ENCODE measurements at places on chromosomes 3 and 15.

DNA sequence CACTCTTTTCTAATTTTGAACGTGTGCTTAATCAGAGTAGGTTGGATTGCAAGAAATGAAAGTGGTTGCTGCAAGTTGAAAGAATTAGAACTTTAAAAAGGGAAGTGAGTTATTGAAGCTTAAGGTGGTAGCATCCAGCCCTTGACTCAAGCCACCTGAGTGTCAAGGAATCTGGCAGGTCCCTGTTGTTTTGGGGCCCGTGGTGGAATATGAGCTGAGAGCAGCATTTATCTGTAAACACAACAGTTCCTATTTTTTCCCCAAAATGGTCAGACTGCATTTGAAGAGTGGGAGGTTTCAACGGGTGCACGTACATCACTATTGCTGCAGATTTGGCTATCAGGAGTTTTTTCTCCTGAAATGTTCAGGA is 1.7 kb downstream of the ITPR1 start:
- DNase-seq, result no peak

GRCh38 chr3:143628971-143629370 is 219.3 kb downstream of the SLC9A9 start:
- peak; percentile 60 for DNase-seq

DNA sequence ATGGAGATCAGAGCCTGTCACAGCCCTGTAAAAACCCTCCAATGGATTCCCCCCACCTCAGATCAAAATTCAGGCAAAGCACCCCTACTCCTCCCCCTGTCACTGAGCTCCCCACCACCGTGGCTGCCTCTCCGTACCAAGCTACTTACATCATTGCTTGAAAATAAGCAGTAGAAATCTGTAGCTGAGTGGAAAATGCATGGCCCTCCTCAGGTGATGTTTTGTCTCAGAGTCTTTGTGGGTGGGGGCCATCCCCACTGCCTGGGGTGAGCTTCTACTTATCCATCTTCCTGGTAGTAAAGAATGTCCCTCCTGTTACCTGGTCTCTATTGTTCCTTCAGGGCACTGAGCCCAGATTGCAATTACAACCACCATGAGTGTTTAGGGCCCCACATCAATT is 34.5 kb downstream of the SLCO2A1 start:
- DNase-seq, result no peak

GRCh38 chr3:68088216-68088615 is 433.8 kb upstream of the SUCLG2 start:
- DNase-seq, result no peak

GRCh38 chr3:116270056-116270455 is 175.2 kb downstream of the LSAMP start:
- DNase-seq, result no peak

- no peak for DNase-seq
Observed at GRCh38 chr3:46276497-46277099, 34.3 kb downstream of the CCR3 start.

- peak; percentile 89 for DNase-seq
Observed at GRCh38 chr15:85622221-85622831, 172.4 kb downstream of the KLHL25 start.

DNA sequence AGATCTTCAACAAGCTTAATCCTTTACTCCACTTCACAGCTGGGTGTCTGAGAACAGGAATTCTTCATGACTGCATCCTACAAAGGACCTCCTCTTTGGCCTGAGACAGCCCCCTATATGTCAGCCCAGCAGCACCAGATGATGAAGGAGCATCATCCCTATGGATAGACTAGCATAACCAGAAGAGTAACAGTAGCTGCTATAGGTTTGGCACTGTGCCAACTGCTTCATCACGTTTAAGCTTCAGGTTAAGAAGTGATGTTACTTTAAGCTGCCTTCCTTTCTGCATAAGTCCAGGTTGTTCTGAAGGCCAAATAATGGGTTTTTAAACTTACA is 50.6 kb downstream of the CMSS1 start:
- no peak for DNase-seq

- DNase-seq, result no peak
Observed at GRCh38 chr15:99467338-99467720, 98.5 kb upstream of the MEF2A start.

DNA sequence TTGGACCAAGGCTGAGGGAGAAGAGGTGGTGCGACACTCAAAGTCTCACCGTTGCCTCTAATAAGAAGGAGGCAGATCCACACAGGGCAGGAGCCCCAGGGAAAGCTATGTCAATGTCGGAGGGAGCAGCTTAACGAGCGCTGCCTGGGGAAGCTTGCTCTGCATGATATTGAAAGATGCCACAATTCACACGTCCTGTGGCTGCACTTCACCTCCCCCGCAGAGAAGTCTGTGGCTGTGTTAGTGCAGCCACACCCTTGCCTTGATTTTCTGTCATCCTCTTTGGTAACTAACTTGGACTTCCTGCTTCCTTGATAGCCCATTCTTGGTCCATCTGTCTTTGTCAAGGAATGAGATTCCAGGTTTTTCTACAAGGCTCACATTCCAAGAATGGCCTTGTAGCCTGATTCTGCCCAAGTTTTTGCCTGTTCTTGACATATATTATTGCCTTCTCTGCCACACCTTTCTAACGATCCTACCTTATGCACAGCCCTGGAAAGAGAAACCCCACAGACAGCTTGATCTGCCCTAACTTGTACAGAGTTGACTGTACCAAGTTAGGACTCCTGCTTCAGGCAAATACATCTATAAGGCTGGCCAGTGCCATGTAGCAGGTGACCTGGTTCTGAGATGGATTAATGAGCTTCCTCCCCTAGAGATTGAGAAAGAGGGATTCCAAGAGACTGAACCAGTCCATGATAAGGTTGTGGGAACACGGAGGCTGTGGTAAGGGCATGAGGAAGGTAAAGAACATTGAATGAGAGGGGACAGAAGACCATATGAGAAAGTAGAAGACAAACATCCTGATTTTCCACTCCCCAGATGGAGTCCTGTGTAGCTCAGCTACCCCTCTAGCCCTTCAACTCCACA is 153.0 kb upstream of the WNT5A start:
- DNase-seq, result no peak

DNA sequence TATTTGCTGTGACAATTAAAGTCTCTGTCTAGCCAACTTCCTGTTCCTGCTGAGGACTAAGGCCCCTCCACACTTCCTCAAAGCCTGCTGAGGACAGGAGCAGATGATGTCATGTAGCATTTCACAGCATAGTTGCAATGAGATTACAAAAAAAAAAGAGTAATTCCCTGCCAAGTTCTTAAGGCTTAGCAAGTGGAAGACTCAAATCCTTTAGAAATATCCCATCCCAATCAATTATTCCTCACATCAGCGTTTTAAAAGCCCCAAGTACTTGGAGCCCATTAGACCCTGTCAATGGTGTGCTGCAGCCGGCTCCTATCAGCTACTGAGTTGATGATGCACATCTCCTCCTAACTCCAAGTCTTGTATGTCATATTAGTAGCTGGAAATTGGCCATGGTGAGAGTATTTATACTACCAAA is 51.7 kb downstream of the TRANK1 start:
- peak; percentile 36 for DNase-seq

DNA sequence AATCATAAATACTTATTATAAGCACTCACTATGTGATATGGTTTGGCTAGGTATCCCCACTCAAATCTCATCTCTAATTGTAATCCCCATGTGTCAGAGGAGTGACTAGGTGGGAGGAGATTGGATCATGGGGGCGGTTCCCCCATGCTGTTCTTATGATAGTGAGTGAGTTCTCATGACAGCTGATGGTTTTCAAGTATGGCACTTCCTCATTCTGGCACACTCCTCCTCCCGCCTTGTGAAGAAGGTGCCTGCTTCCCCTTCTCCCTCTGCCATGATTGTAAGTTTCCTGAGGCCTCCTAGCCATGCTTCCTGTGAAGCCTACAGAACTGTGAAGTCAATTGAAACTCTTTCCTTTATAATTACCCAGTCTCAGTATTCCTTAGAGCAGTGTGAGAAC is 53.3 kb upstream of the CHMP2B start:
- no peak for DNase-seq

DNA sequence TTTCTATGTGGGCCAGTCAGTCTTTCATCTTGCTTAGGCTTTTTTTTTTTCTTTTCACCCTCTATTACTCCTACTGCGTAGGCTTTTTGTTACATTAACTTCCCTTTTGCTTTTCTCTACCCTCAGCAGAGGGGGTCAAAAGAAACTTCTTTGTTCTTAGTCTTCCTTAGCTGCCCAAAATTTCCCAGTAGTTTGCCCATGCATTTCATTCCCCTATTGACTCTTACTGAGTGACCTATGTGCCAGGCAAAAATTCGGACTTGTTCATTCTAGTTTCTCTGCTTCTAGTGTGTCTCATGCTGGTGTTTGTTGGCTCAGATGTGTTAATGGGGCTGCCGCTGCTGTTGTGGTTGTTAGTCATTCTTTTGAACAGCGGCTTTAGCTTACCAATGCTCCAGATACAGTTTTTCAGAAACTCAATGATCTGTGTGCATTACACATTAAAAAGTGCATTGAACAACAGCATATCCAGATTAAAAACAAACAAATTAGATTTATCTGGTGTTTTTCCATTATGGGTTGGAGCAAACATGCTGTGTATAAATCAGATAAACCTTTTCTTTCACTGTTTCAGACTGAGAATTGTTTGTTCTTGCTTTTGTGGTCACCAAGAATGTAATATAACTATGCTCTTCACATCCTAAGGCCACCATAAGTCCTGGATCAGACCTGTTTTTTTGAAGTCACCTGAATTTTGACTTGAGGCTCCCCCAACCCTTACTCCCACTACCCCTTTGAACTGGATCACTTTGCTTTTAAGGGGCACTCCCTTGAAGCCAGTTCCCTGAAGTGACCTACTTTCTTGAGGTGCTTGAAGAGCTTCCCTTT is 43.1 kb downstream of the PDE8A start:
- peak; percentile 74 for DNase-seq

DNA sequence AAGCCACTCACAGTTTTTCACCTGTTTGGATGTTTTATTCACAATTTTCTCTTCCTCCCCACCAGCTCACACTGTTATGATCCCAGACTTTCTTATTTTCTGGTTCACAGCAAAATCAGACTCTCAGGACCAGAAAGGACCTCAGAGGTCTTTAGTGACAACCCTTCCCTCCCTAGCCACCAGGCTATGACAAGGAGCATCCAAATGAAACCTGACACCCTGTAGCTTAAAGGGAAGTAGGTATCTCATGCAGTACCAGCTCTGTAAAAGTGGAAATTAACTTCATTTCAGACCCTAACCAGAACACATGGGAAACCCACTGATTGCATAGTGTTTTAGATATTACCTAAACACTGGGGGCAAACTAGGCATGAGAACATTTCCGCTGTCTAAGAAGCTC is 45.3 kb downstream of the ATP13A5 start:
- DNase-seq, result no peak

- DNase-seq, result no peak
Observed at GRCh38 chr3:109346099-109346498, 8.8 kb upstream of the DPPA4 start.

DNA sequence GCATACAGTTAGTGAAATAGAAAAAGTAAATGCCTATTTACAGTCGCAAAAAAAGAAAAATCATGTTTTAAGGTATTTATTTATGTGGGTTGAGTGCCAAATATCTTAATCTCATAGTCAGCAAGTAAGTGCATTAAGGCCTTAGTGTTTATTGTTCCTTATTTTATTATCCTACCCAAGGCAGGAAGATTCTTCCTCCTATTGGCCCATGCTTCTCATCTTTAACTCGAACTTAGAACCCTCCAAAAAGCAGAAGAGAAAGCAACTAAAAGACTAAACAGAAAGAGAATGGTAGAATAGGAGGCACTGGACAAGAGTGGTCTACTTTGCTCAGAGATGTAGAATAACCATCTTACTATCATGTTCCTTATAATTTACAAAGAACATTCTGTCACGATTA is 7.5 kb downstream of the RFX7 start:
- DNase-seq, result no peak

DNA sequence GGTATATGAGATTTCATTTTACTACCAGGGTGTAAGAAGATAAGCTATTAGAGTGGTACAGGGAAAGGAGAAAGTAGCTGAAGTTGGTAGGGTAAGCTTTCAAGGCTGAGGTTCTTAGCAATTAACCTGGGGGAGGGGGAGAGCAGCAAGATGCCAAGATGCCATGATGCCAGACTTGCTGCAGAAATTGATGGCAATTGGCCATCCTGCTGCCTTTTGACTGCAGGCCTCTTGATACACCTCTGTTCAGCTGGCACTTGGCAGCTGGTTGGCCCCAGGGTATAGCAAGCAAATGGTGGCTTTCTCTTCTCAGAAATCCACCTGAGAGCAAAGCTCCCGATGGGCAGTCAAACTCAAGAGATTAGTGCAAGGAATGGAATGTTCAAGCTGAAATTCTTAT is 21.4 kb upstream of the DPH6 start:
- no peak for DNase-seq

- no peak for DNase-seq
Observed at GRCh38 chr15:59401824-59402569, 29.3 kb upstream of the MYO1E start.

- peak; percentile 38 for DNase-seq
Observed at GRCh38 chr15:88529021-88529630, 17.4 kb downstream of the DET1 start.

- peak; percentile 41 for DNase-seq
Observed at GRCh38 chr3:43288366-43288765, 2.0 kb downstream of the SNRK start.

DNA sequence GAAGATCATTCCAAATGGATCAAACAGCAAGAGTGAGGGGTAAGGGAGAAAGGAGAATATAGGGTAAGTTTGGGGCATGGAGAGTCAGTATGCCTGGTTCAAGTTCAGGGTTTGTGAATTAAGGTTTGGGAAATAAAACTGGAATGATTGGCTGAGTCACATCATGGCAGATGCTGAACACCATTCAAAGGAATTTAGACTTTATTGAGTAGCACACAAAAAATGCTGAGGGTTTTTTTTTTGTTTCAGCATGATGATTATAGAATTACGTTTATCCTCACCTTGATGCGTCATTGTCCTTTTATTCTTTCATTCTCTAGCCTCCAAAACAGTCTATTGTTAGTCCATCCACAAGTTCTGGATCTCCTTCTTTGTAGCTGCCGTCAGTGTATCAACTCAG is 220.0 kb upstream of the UMPS start:
- DNase-seq, result peak; percentile 45

- no peak for DNase-seq
Observed at GRCh38 chr3:71589132-71589531, 5.6 kb upstream of the FOXP1 start.

DNA sequence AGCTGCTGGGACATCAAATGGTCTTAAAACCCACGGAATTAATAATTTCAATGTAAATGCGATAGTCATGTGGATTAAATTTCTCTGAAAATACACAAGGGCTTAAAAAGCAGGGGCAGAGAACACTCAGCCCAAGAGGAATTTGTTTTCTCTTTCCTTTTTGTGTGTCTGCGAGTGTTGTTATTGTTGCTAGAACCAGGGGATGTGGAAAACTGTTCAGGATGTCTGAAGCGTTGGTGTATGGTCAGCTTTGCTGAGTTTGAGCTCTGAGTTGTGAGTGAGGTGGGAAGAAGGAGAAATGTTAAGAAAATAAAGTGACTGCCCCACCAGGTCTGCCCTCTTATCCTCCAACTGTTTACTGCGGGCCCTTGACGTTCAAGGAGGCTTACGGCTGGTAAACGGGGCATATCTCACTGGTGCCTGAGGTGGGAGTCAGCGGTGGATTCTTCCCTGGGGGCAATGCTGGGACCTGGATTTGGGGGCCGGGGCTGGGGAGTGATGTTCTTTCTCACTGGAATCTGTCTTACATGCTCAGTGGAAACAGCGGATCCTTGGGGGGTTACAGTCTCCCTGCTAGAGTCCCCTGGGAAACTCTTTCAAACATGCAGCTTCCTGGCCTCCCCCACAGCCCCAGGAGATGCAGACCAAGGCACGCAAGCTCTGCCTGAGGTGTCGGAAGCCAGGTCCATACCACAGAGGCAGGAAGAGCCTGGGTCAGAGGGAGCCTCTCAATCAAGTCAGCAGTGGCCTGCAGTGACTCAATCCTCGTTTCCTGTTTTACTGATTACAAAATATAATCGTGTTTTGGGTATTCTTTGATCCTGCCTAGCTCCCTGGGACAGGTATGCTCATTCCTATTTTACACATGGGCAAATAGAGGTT is 41.8 kb downstream of the ITGA11 start:
- peak; percentile 73 for DNase-seq

Measured in HCEC 1CT (cell line).